ENCODE measurements at places on chromosomes 16 and 17.
A peak's percentile ranks its signal among the peaks of the same experiment; 100 is the strongest.

DNA sequence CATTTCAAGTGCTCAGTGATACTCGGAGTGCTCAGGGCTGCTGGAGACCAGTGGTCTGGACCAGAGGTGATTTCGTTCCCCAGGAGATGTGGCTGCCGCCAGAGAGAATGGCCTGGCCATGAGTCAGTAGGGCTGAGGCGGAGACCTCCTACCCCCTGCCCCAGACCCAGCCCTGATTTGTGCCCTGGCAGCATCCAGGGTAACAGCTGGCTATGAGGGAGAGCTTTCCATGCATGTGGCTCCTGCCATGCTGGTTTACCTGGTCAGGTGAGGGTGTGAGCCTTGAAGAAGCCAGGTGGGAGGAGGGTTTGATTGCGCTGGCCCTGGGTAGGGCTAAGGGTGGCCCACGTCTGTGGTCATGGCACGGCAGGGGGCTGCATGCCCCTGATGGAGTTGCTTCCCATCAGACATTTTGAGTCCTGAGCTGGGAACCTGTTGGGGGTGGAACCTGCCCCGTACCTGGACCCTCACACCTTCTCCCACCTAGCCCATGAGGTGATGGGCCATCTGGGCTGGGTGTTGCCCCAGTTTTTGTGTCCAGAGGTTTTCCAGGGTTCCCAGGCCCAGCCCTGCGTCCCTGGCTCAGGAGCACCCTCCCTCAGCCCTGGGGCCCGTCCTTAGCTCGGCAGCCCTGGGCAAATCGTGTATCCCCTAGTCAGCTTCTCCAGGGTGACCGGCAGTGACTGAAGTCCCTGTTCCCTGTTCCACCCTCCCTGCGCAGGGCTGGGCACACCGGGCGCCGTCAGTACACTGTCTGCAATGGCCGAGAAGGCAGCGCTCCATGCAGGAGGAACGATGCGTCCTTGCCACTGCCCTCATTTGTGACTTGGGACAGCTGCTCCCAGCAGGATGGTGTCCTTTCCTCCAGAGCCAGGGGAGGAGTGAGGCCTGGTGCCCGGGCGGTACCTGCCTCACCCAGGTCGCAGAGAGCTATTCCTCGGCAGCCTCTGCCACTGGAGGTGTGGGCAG is 9.0 kb upstream of the CSNK1D start:
- no peak overlapping the region for H3K27ac ChIP-seq
- H3K36me3 ChIP-seq: no peaks in the 10 kb centered on the region
- peaks cover 18% of the 10 kb centered on the region for H3K4me1 ChIP-seq

GRCh38 chr16:22813948-22814710 is at the start of gene HS3ST2:
Gene HS3ST2 (plus strand): TSS chr16:22814162. CDS start chr16:22814611, 449 bp downstream.
- peaks cover 33% of the 10 kb centered on the region for H3K27me3 ChIP-seq
- no peak within 1 kb of the TSS for H3K4me3 ChIP-seq
- H3K27ac ChIP-seq: no peak within 1 kb of the TSS
- no peak for DNase-seq
- H3K36me3 ChIP-seq: no peaks in the 10 kb centered on the region

DNA sequence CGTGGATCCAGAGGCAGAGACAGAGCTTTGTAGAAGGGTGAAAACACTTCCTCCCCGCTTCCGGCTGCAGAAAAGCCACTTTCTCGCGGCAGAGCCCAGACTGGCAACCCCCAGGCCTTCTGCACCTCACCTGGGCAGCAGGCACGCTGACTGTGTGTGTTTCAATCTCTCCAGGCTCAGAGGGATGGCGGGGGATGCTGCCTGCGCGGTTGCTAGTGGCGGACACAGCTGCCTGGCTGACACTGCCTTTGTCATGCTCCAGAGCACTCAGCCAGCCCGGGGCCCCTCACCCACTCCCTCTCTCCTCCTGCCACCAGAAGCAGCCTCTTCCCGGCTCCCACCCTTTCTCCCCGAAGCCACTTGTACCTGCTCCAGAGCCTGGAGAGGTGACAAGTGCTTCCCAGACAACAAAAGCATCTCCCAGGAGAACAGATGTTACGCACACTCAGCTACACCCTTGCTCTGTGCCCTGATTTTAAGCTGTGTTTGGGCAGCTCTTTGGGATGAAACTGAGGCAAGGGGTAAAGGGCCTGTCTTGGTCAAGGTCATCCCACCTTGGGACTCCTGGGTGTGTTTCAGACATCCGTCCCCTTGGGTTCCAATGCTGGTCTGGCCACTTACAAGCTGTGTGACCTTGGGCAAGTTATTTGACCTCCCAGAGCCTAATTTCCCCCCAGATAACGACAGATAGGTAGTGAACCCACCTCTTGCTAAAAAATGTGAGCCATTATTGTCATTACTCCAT is 9.2 kb upstream of the GLIS2 start:
- H3K4me3 ChIP-seq: peak overlapping the region; percentile 99
- peaks cover 26% of the 10 kb centered on the region for H3K36me3 ChIP-seq
- peaks cover 18% of the 10 kb centered on the region for H3K4me1 ChIP-seq
- H3K27ac ChIP-seq: peak overlapping the region; percentile 97

- no peak overlapping the region for H3K27ac ChIP-seq
- H3K36me3 ChIP-seq: no peaks in the 10 kb centered on the region
- no peak overlapping the region for H3K4me3 ChIP-seq
- peaks cover 30% of the 10 kb centered on the region for H3K27me3 ChIP-seq
- peaks cover 7% of the 10 kb centered on the region for H3K4me1 ChIP-seq
Observed at GRCh38 chr16:86593913-86594620, 15.7 kb downstream of the FOXL1 start.

GRCh38 chr17:52064791-52065211 is 93.7 kb downstream of the CA10 start:
- no peak for DNase-seq
- no peaks in the 10 kb centered on the region for H3K4me1 ChIP-seq
- no peaks in the 10 kb centered on the region for H3K36me3 ChIP-seq
- no peak overlapping the region for H3K27ac ChIP-seq
- no peak overlapping the region for H3K4me3 ChIP-seq
- no peaks in the 10 kb centered on the region for H3K27me3 ChIP-seq

GRCh38 chr17:44990994-44991393 is 22.9 kb upstream of the C1QL1 start:
- no peaks in the 10 kb centered on the region for H3K36me3 ChIP-seq
- H3K27me3 ChIP-seq: peaks cover 36% of the 10 kb centered on the region
- DNase-seq: no peak
- no peak overlapping the region for H3K4me3 ChIP-seq

DNA sequence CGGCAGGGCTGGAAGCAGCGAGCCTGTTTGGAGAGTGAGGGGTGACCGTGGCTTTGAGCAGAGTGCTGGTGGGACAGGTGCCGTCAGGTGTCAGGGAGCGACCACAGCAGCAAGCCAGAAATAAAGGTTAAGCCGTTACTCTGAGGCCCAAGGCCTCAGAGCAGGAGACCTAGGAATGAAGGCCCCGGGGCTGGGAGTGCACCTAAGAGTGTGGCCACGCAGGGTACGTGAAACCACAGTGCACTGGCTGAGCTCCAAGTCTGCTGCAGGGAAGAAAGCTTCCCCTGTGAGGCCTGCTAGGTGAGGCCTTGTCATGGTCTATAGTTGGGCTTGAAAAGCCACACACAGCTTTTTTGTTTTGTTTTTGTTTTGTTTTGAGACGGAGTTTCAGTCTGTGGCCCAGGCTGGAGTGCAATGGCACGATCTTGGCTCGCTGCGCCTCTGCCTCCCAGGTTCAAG is 8.7 kb downstream of the CLUAP1 start:
- H3K4me1 ChIP-seq: peaks cover 52% of the 10 kb centered on the region
- H3K4me3 ChIP-seq: no peak overlapping the region
- H3K27ac ChIP-seq: peak overlapping the region; percentile 74
- peak; percentile 59 for DNase-seq
- H3K36me3 ChIP-seq: peaks cover 58% of the 10 kb centered on the region
- H3K27me3 ChIP-seq: no peaks in the 10 kb centered on the region

- H3K4me3 ChIP-seq: peak overlapping the region; percentile 96
- peaks cover 32% of the 10 kb centered on the region for H3K36me3 ChIP-seq
- peaks cover 29% of the 10 kb centered on the region for H3K4me1 ChIP-seq
- H3K27me3 ChIP-seq: no peaks in the 10 kb centered on the region
Observed at GRCh38 chr16:11257131-11257938, 1.3 kb upstream of the SOCS1 start.

DNA sequence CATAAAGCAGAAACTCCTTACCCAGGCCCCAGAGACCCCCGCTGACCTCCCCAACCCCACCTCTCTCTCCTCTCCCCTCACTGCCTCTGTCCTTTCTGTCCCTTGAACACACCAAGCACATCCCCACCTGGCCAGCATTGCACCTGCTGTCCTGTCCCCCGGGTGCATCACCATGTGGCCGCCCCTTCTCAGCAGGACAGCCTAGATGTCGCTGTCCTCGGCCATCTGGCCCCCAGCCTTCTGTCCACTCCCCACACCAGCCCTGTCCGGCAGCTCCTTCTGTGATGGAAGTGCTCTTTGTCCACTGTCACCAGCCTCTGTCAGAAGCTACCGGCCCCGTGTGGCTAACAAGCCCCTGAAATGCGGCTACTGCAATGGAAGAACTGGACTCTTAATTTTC is 12.3 kb upstream of the MPRIP start:
- no peak overlapping the region for H3K4me3 ChIP-seq
- DNase-seq: no peak
- H3K36me3 ChIP-seq: no peaks in the 10 kb centered on the region
- H3K4me1 ChIP-seq: no peaks in the 10 kb centered on the region
- no peaks in the 10 kb centered on the region for H3K27me3 ChIP-seq

Measured in activated T-helper 2 cell treated with anti-CD3 and anti-CD28 coated beads, Interferon-gamma antibody, Interleukin-2, Interleukin-4, amounts not matched to agents 10 μg/mL and 5 μg/mL and 100 μg/mL, durations not matched to agents 14 hours and 24 hours and 36 hours (primary cell).